ENCODE measurements at places on chromosomes 13 and 19.

DNA sequence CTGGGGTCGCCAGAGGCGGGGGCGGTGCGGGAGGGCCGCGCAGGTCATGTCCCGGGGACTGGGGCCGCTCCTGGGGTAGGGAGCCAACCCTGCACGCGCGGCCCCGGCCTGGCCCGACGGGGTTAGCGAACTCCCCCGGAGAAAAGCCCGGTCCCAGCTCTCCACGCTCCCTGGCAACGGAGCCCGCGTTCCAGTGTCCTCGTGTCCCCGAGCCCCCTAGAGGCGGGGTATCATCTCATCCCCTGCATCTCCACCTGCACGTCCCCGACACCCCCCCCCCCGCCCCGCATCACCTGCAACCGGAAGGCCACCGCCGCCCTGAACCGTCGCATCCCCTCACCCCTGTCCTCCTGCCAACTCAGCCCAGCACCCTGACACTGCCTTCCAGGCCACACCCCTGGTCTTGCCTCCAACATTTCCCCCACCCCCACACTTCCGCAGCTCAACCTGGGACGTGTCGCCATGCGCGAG lies 2.7 kb downstream of the WDR88 start:
- no peak for DNase-seq

GRCh38 chr19:5139583-5140325 lies 170.8 kb downstream of the KDM4B start:
- DNase-seq = no peak

DNA sequence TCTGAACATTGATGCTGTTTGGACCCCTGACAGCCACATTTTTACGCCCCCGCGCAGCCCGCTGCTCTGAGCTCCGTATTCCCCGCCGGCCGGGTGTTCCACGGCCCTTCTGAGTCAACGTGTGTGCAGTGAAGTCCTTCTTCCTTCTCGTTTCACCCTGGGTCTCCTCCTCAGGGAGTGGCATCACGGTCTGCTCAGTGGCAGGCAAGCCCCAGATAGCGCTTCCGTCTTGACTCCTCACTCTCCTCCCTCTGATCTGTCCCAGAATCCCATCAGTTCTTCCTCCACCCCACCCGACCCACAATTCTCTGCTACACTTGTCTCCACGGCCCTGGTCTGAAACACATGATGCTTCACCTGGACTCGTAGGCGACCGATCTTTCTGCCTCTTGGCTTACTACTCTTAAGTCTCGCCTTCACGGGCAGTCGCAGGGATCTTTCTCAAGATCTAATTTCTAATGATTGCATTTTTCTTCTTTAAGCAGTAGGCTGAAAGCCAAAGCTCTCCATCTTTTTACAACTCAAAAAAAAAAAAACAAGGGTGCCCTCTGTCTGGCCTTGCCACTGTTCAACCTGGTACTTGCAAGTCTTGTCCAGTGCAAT lies 33.9 kb downstream of the CCNE1 start:
- DNase-seq = no peak

GRCh38 chr13:27969082-27969865 lies at the start of gene CDX2:
Gene CDX2, minus strand, starts transcription at chr13:27969315. Its CDS starts 309 bp downstream, at chr13:27969006.
- no peak for DNase-seq

DNA sequence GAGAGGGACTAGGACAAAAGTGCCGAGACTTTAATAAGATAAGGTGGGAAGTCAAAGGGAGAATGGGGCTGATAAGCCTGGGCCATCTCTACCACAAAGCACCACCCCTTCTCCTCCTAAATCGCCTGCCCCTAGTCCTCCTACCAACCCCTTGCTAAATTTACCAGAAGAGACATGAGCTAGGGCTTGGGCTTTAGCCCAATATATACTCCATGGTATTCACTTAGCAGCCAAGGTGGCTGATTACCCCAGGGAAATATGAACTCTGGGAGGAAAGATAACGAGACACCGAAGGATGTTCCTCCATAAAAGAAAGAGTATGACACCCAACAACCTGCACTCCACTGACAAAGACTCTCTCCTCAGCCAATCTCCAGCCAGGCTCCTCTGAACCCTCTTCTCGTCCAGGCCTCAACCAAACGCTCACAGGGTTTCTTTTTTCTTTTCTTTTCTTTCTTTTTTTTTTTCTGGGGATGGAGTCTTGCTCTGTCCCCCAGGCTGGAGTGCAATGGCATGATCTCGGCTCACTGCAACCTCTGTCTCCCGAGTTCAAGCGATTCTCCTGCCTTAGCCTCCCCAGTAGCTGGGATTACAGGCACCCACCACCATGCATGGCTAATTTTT lies 610.2 kb downstream of the UQCRFS1 start:
- no peak for DNase-seq

DNA sequence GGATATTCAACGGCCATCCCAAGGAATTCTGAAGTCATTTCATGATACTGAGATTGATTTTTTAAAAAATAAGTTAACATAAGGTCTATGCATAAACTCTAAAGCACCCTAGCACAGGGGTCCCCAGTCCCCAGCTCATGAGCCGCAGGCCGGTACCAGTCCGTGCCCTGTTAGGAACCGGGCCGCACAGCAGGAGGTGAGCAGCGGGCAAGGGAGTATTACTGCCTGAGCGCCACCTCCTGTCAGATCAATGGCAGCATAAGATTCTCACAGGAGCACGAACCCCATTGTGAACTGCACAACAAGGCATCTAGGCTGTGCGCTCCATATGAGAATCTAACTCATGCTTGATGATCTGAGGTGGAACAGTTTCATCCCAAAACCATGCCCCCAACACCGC lies 31.0 kb downstream of the RCBTB1 start:
- no peak for DNase-seq

DNA sequence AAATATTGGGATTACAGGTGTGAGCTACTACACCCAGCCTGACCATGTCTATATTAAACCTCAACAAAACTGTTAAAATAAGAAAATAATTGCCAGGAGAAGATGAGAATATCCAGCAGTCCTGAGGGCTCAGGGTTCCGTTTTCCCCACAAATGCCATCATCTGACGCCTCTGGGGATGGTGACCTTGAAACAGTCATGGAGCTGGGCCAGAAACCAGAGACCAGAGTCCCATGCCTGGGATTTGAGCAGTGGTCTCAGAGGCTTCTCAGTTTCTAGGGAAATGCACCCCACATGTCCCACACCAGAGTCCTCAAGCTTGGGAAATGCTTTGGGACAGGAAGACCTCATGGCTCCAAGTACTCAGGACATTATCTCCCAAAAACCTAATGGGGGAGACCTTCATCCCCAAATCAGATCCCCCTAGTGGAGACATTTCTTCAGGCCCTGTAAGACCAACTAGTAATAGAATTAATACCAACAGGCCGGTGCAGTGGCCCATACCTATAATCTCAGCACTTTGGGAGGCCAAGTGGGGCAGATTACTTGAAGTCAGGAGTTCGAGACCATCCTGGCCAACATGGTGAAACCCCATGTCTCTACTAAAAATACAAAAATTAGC lies 2.9 kb upstream of the MAP1S start:
- no peak for DNase-seq

- no peak for DNase-seq
Observed at GRCh38 chr13:34522808-34523207, 419.3 kb upstream of the NBEA start.

DNA sequence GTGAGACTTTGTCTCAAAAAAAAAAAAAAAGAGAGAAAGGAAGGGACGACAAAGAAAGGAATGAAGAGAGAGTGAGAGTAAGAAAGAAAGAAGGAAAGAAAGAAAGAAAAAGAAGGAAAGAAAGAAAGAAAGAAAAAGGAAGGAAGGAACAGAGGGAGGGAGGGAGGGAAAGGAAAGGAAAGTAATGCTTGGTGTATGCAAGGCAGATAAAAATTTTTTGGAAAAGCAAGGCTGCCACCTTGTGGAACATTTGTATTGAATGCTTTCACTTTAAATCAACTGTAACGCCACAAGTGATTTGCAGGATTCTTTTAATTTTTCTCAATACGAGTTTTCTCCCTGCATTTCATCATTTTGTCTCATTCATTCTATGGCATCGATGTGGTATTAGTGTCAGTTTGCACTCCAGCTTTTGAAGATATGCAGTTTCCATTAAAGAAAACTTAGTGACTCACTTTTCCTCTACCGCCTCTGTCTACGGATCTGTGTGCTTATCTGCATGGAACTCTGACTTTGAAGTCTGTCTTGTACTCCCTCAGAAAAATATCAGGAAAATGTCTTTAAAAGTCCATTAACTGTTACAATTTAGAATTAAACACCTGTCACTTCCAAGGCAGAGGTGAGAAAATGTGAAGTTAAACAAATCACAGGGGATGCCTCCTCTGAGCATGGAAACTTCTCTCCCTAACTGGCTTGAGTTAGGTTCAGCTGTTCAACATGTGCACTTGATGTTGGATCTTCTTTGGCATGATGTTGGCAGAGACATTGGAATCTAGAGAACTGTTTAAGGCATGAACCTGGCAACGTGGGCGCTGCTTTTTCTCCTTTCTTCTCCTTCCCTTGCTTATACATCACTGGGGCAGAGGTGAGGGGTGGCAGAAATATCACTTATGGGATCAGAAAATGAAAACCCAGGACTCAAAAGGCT lies 20.0 kb upstream of the ZDHHC20 start:
- DNase-seq = no peak

- DNase-seq = peak; percentile 51
Observed at GRCh38 chr19:49097453-49098288, 12.4 kb downstream of the SNRNP70 start.

DNA sequence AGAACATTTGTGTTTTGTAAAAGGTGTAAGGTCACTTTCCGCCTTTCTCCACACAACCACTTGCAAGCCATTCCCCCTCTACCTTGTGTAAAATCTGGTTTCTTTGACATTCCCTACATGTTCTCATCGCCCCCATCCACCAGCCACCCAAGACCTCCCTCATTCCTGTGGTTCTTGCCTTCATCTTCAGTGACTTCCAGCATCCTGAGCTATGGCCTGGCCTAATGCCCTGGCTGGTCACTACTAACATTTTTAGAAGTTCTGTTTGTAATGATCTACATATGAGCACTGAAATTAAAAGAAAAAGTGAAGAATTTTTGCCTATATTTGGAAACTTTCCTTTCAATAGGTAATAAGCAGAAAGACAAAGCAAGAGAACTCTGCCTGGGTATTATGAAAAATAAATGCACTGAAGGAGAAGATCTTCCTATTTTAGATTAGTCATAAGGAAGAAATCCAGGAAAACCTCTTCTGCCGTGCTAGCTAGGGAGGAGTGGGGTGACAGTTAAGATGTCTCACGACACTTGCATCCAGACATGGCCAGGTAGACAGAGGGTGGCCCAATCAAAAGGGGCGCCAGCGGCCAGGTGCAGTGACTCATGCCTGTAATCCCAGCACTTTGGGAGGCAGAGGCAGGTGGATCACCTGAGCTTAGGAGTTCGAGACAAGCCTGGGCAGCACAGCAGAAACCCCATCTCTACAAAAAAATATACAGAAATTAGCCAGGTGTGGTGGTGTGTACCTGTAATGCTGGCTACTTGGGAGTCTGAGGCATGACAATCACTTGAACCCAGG lies 28.1 kb upstream of the MPHOSPH8 start:
- no peak for DNase-seq

DNA sequence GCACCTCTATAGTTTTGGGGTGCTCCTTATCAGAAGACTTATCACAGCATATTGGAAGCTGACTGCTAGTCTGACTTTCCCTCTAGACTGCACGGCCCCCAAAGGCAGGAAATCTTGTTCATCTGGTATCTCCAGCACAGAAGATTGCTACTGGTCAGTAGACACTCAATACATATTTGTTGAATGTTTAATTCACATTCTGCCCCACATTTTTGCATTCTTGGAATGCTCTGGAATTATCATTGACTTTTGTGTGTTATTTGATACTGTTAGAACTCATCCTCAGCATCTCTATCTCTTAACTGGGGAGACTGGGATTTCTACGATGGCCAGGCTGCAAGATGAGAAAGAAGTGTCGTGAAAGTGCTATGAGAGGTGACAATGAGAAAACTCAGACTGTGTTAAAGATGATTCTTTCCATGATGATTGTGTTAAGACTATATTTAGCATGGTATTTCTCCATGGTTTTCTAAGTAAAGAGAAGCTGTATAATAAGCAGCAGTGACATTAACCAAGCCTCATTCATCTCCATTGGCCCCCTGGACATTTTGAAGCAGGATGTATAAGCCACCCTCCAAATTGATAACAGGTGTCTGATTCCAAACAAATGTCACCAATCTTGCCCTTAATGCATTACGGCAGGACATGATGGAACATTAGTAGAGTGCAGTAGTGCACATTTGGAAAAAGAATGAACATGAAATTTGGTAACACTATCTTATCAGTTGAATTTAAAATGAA lies 440.9 kb downstream of the RFC3 start:
- DNase-seq = no peak

- no peak for DNase-seq
Observed at GRCh38 chr13:67130444-67130843, 99.7 kb downstream of the PCDH9 start.

- no peak for DNase-seq
Observed at GRCh38 chr13:113931841-113932459, 41.9 kb downstream of the C13orf46 start.

- DNase-seq = peak; percentile 41
Observed at GRCh38 chr19:46753420-46754155, 7.3 kb upstream of the STRN4 start.

- no peak for DNase-seq
Observed at GRCh38 chr13:109026266-109026665, 396.9 kb downstream of the MYO16 start.

DNA sequence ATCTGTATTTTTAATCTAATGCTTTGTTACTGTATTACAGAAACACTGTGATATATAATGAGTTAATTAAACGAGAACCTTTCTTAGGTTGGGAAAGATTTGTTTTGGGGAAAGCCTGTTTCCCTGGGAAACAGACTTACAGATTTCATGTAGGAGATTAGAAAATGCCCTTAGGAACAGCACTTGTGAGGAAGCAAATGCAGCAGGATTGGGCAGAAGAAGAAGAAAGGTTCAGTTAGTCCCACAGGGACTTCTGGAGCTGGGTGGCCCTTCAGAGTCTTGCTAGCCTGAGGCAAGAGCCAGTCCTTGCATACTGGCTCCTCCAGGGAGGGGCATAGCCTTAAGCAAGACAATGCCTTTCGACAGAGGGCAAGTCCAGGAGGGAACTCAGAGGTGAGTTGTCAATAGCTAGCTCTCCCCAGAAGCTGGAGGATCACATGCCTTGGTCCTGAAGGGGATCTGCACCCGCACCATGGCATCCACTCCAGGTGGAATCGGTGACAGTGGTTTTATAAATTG lies 36.8 kb downstream of the N4BP2L1 start:
- no peak for DNase-seq

DNA sequence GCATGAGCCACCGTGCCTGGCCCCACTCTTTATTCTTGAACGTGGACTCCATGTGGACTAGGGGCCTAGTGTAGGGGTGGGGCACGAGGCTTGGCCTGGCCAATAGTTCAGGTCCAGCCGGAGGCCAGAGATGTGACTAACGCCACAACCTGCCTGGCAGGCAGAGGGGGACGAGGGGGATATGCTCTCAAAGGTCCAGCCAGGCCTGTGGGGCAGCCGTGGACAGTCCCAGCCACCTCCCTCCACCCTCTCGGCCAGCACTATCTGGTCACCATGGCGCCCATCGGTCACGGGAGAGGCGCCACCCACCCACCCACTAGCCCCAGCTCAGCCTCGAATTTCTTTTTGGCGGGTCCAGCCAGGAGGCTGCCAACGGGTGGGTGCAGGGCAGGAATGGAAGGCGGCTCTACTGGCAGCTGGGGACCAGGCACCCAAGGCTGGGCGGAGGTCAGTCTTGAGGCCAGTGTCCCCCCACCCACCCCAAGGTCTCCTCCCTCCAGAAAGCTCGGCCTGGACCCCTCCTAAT lies 2.2 kb upstream of the CERS1 start:
- DNase-seq = no peak

GRCh38 chr13:86383151-86383550 lies 583.9 kb upstream of the SLITRK6 start:
- no peak for DNase-seq

- DNase-seq = no peak
Observed at GRCh38 chr13:71148396-71148795, 718.6 kb downstream of the DACH1 start.

- no peak for DNase-seq
Observed at GRCh38 chr13:25872481-25873241, 179.2 kb downstream of the SHISA2 start.

Data from left ventricle myocardium inferior (tissue), 1 donor.